Activated T-helper 9 cell treated with anti-CD3 and anti-CD28 coated beads, Interleukin-2, amount 50 U/mL, for 16 hours (primary cell): ENCODE measurements at places on chromosomes 16 and 17.

DNA sequence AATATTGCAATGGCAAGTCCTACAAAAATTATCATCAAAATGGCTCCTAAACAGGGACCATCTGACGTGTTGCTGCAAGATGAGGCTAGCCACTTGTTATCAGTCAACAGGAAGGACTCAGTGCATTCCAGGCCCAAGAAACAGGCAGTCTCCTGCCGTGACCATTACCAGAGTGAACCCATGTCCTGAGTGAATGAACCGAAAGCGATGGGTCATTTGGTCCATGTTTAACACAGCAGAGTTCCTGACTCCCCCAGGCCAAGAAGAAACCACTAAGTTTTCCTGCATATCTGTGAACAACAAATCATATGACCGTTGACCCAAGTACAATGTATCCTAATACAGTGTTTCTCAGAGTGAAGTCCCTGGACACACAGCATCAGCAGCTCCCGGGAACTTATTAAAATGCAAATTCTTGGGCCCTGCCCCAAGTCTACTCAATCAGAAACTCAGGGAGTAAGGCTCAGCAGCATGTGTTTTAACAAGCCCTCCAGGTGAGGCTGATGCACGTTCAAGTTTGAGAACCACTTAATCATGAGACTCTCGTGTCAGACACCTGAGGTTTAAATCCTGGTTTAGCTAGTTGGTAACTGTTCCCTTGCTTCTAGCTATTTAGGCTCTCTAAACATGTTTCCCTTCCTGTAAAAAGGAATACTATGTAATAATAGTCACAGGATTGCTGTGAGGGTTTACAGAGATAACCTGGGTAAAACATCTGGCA is 429.4 kb upstream of the MAF start:
- no peak for DNase-seq

GRCh38 chr16:85369741-85370528 is 243.2 kb upstream of the GSE1 start:
- peak; percentile 6 for DNase-seq

DNA sequence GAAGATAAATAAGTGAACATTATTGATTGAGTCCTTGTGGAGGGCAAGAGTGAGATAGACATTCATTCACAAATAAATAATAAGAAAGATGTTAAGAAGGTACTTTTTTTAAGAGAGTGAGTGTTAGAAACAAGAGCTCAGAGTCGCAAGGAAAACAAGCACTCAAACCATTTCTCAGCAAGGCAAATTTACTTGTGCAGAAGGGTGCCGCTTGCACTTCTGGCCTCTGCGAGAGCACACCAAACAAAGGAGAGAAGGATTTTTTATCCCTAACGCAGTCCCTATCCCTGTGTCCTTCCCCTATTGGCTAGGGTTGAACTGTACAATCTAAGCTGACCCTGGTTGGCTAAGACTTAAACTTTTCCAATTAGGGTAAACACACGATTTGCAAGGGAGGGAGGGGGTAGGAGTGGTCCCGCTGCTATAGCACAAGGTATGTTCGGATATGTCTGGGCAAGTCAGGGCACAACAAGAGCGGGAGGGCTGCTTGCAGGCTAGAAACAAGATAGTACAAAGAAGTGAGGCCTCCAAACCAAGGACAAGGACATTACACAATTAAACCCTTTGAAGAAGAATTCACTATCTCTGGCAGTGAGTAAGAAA is 156.2 kb downstream of the PPM1E start:
- DNase-seq, result no peak

GRCh38 chr17:29640981-29641642 is 18.4 kb upstream of the CORO6 start:
- DNase-seq, result no peak

DNA sequence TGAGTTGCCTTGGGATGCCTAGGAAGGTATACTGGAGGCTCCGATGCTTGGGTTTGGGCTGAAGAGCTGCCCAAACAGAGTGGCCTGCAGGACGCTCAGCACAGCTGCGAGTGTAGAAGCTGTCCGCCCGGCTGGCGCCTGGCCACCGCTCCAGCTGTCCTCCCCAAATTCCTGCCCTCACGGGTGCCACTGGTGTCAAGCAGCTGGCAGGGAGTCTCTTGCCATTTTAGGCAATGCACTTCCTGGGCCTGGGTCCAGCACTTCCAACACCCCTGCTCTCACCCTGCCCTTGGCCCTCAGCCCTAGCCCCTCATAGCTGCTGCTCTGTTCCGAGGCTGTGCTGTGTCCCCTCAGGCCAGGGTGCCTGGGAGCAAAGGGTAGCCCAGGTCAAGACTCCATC is 5.2 kb upstream of the PKMYT1 start:
- DNase-seq, result no peak

DNA sequence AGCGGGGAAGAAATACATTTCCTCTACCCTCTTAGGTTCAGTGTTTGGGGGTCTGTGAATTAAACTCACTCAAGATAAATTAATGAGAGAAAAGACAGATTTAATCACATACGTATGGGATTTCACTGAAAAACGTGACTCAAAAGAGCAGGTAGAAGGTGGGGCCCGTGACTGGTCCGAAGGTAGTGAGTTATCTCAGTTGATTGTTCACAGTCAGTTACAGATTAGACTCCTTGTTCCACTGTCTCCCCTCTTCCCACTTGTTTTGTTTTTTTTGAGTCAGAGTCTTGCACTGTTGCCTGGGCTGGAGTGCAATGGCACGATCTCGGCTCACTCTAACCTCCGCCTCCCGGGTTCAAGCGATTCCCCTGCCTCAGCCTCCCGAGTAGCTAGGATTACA is 301.2 kb downstream of the SEC14L1 start:
- no peak for DNase-seq

- DNase-seq, result no peak
These were observed 1.9 kb downstream of the ELOB start for GRCh38 chr16:2775131-2775716.

DNA sequence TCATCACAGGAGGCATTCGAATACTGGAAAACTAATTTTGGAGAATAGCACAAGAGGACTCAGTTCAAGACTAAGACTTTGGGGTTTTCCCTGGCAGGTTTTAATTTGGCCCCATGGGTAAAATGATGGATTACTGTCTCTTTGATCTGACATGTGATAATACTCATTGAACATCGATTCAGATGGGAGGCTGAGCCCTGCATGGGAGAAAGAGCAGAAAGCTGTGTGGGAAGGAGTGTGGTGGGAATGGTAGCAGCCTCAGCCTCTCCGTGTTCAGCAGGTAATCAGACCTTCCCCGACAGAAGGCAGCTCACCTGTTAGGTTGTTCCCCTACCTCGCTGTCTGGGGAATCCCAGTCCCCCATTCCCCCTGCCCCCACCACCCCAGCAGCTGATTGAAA is 124.7 kb upstream of the TNRC6C start:
- no peak for DNase-seq

DNA sequence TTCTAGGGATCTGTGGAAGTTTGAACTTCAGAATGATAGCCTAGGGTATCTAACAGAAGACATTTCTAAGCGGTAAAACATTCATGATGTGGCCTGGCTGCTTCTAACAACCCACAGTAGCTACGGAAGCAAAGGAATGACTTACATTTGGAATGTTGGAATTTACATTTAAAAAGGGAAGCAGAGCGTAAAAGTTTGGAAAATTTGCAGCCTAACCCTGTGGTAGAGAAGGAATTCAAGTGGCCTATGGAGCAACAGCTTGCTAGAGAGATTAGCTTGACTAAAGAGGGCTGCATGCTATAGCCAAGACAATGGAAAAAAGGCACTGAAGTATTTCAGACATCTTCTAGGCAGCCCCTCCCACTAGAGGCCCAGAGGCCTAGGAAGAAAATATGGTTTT is 50.1 kb downstream of the HNF1B start:
- no peak for DNase-seq

DNA sequence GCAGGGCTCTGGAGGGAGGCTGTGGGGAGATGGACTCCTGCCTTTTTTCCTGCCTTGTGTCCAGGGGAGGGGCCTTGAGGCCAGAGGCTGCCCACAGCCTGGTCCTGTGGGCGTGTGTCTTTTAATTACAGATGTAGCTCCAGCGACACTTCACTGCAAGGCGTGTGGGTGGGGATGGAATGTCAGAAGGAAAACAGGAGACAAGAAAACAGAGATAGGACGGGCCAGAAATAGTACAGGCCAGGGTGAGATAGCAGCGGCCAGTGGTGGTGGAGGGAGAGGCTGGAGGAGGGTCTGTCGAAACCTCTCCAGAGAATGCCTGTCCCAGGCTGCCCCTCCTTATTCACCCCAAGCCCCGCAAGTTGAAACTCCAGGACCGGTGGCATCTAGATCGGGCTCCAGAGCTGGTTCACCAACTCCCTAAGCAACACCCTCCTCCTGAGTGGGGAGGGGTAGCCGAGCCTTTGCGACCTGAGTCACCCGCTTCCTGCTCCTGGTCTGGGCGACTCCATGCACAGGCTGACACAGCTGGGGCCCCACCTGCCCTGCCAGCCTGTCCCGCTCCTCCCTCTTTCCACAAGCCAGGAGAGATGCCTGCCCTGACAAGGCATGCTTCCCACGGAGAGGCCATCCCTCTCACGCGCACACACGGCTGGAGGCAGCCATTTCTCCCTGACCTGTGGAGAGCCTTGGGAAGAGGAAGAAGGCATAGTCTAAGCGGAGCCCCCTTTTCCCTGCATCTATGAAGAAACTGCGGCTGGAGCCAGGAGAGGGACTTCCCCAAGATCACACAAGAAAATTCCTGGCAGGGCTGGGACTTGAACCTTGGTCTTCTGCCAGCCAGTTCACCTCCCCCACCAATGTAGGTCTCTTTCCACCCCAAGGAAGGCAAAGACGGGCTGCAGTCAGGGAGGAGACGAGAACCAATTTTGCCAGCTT is 6.6 kb upstream of the JUP start:
- DNase-seq, result no peak

GRCh38 chr16:63581570-63581969 is 1540.3 kb downstream of the CDH11 start:
- no peak for DNase-seq

- no peak for DNase-seq
These were observed 6.4 kb upstream of the ARHGAP27 start for GRCh38 chr17:45438931-45439610.

DNA sequence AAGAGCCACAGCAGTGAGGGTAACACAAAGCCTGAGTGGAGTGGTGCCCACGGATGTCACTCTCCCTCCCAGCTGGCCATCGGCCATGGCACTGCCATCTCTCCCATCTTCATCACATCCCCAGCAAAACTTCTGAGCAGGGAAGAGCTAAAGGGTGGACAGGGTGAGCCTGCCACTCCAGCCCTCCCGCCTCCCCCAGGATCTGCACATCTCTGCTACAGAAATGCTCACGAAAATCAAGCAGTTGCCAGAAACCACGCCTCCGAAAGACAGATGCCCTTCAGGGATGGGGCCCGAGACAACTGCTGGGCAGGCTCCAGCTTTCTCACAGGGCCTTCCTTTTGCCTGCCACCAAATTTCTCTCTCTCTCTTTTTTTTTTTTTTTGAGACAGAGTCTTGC is 3.6 kb downstream of the GRIN2C start:
- no peak for DNase-seq

GRCh38 chr17:65301184-65301583 is 164.0 kb downstream of the RGS9 start:
- DNase-seq, result no peak

DNA sequence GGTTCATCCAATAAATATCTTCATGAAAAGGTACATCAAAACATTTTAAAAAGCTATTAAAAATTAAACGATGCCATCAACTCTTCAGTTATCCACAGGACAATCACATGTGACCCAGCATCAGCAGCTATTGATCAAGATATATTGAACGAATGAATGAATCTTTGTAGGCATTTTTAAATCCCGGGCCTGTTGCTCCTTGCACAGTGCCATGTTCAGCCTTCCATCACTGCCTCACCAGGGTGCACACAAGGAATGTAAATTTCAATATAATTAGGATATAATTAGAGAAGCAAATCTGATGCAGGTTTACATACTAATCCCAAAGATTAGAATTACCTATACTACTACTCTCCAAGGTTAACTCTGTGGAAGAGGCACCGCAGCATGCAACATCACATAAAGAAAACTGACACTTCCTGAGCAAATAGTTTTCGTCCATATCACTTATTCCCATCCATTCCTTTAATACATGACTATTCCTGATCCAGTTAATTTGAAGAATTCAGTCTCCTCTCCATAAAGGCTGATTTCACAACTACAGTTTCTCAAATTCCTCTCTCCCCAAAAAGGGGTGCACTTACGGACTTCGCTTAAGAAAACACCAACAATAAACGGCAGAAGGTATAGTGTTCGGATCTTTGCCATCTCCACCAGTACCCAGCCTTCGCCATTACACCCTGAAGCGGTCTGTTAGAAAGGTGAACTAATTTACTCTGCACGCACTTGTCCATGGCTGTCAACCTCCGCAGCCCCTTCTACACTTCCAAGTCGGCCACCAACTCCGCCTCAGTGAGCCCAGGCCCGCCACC is 938 bp downstream of the NCOR1 start:
- no peak for DNase-seq

DNA sequence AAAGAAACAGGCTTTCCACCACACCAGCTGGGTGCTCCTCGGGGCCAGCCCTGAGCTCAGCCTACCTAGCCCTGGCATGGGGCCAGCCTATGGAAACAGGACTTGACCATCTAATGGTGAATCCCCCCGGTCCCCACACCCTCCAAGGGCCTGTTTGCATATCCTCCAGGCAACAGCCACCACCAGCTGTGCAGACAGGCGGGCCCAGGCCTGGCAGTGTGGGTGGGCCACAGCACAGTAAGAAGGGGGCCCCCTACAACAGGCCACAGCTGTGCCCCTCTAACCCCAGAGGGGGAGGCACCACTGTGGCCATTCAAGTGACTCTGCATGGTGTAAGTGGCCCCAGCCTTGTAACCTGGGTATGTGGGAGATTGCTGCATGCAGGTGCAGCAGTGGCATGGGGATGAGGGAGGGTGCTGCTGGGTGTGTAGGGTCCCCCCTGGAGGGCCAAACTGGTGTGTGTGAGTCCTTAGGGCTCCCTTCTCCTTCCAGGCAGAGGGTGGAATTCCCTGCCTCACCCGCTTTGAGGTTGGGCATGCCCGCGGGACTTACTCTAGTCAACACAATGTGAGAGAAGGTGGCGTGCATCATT is 148.2 kb downstream of the C16orf78 start:
- no peak for DNase-seq

DNA sequence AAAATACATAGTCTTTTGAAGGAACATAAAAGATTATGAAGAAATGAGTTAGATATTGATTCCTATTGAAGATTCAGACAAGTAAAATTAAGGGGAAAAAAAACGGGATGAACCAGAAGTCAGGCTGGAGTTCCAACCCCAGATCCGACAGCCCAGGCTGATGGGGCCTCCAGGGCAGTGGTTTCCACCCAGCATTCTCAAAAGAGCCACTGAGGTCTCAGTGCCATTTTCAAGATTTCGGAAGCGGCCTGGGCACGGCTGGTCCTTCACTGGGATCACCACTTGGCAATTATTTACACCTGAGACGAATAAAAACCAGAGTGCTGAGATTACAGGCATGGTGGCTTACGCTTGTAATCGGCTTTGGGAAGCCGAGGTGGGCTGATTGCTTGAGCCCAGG is 9.5 kb downstream of the STH start:
- no peak for DNase-seq

GRCh38 chr17:15883617-15884111 is 61.3 kb upstream of the ADORA2B start:
- DNase-seq, result no peak
